ENCODE measurements at places on chromosomes 1 and 21. TPM values are rescaled to one million over a fixed set of nuclear protein-coding genes. Genes with fewer than 3 reads are reported as not detected.

DNA sequence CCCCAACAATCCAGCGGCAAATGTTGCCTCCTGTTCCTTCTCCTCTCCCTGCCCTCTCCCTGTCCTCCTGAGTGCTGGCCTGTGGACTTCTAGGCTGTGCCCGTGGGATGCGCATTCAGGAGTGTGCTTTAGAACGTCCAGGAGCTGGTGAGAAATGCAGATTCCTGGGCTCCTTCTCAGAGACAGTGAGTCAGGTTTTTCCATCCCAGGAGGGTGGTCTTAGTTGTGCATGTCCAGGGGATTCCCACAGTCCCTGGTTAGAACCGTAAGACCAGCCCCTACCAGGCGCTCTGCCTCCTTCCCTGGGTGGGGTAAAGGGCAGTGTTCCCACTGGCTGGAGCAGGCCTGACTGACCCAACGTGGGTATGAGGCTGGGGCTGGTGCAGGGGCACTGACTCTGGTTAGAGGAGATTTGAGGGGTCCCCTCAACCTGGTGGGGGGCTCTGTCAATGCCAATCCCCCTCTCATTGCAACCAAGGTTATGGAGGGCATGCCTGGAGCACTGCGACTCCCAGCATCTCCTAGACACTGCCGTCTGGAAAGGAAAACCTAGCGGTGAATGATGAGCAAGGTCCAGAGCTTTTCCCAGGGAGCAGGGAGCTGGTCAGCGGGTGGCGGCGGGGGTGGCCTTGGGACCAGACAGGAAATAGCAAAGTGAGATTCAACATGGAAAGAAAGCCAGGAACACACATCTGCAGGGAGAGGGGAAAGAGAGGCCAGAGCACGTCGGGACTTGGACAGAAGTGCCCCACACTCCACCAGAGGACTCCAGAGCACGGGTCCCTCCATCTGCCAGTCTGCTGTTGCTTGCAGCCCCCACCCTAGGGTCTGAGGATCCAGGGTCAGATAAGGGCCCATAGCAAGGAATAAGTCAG lies 38.5 kb downstream of the HSPG2 start:
- no peaks in the 10 kb centered on the region for H3K27me3 ChIP-seq
- DNase-seq, result no peak
- H3K4me1 ChIP-seq, result peaks cover 31% of the 10 kb centered on the region
- H3K36me3 ChIP-seq, result peaks cover 62% of the 10 kb centered on the region
- H3K4me3 ChIP-seq, result no peak overlapping the region
- no peak overlapping the region for H3K27ac ChIP-seq

- no peak overlapping the region for H3K4me3 ChIP-seq
- H3K4me1 ChIP-seq, result no peaks in the 10 kb centered on the region
- no peak for DNase-seq
- no peaks in the 10 kb centered on the region for H3K27me3 ChIP-seq
These were observed 262.3 kb downstream of the LRRC40 start for GRCh38 chr1:69943030-69943429.

- DNase-seq, result no peak
- no peaks in the 10 kb centered on the region for H3K27me3 ChIP-seq
- H3K36me3 ChIP-seq, result peaks cover 3% of the 10 kb centered on the region
- no peak overlapping the region for H3K4me3 ChIP-seq
These were observed 53.4 kb downstream of the PKN2 start for GRCh38 chr1:88737338-88737927.

The TMEM269 gene
- not detected for total RNA-seq

DNA sequence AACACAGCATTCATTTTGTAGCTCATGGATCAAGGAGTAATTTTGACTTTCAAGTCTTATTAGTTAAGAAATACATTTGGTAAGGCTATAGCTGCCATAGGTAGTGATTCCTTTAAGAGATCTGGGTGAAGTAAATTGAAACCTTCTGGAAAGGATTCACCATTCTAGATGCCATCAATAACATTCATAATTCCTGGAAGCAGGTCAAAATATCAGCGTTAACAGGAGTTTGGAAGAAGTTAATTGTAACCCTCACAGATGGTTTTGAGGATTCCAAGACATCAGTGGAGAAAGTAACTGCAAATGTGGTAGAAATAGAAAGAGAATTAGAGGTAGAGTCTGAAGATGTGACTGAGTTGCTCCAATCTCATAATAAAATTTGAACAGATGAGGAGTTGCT lies 216.6 kb downstream of the GREM2 start:
- DNase-seq, result no peak
- H3K27me3 ChIP-seq, result no peaks in the 10 kb centered on the region
- H3K36me3 ChIP-seq, result no peaks in the 10 kb centered on the region
- H3K27ac ChIP-seq, result no peak overlapping the region
- peaks cover 7% of the 10 kb centered on the region for H3K4me1 ChIP-seq

The AJAP1 gene
- not detected for total RNA-seq

The ETV3L gene
- not detected for total RNA-seq

DNA sequence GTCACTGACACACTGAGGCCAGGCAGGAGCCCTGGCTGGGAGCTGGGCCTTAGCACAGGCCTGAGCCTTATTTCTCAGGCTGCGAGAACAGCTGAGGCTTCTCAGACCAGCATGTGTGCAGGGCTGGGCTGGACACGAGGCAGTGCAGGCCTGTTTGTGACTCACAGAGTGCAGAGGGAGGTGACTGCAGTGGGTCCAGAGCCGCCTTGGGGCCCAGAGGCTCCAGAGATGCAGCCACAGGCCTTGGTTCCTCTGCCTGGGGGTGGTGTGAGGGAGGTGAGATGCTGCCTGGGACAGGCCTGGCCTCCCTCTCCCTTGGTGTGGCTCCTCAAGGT lies 61.2 kb upstream of the ETV3 start:
- DNase-seq, result peak; percentile 38
- H3K4me1 ChIP-seq, result peaks cover 4% of the 10 kb centered on the region
- no peaks in the 10 kb centered on the region for H3K36me3 ChIP-seq

The TNNT2 gene
- not detected for total RNA-seq

The WNT2B gene
- total RNA-seq, result 8.7 TPM

GRCh38 chr1:187229496-187229895 lies 400.7 kb downstream of the PLA2G4A start:
- H3K27ac ChIP-seq, result no peak overlapping the region
- no peak for DNase-seq
- no peaks in the 10 kb centered on the region for H3K27me3 ChIP-seq
- no peaks in the 10 kb centered on the region for H3K36me3 ChIP-seq
- H3K4me3 ChIP-seq, result no peak overlapping the region
- no peaks in the 10 kb centered on the region for H3K4me1 ChIP-seq

- no peak for DNase-seq
- no peaks in the 10 kb centered on the region for H3K27me3 ChIP-seq
- H3K4me3 ChIP-seq, result no peak overlapping the region
- no peak overlapping the region for H3K27ac ChIP-seq
- peaks cover 13% of the 10 kb centered on the region for H3K4me1 ChIP-seq
These were observed 28.0 kb downstream of the B3GALT5 start for GRCh38 chr21:39640754-39641153.

DNA sequence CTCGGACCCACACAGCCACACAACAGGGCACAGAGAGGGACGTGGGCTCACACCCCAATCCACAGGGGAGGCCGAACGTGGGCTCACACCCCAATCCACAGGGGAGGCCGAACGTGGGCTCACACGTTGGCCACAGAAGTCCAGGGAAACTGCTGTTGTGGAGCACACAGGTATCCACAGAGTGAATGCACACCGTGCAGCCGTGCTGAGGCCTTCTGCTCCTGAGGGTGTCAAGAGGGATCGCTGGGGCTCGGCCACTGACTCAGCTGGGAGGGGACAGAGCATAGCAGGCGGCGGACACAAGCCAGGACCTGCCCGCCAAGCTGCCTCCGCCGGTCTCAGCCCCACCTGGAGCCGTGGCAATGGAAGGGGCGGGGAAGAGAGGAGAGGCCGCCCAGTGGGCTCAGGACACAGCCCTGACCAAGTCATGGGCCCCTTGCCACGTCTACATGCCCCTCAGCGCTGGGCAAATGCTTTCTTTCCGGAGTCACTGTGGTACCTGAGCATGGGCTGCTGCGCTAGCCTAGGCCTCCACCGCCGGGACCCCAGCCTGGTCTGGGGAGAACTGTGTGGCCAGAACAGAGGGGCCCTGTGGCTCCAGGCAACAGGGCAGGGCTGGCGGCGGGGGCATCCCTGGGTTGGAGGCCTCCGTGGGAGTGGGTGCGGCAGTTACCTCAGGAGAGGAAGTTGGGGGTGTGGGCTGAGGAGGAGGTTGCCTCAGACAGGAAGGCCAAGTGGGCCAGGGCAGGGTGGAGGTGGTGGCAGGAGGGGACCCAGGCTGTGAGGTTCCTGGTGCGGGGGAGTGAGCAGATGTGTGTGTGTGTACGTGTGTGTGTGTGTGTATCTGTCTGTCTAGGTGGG lies 1.2 kb downstream of the SYTL1 start:
- no peak overlapping the region for H3K4me3 ChIP-seq
- H3K27me3 ChIP-seq, result no peaks in the 10 kb centered on the region
- H3K36me3 ChIP-seq, result peaks cover 8% of the 10 kb centered on the region
- H3K27ac ChIP-seq, result no peak overlapping the region
- no peak for DNase-seq
- peaks cover 31% of the 10 kb centered on the region for H3K4me1 ChIP-seq

The CATSPERE gene
- not detected for total RNA-seq

The FCRLB gene
- 2.7 TPM for total RNA-seq

- no peaks in the 10 kb centered on the region for H3K27me3 ChIP-seq
- H3K27ac ChIP-seq, result no peak overlapping the region
- DNase-seq, result no peak
- no peak overlapping the region for H3K4me3 ChIP-seq
These were observed 37.9 kb downstream of the LRRIQ3 start for GRCh38 chr1:74160046-74160445.

The SPATA45 gene
- not detected for total RNA-seq

GRCh38 chr1:182147136-182147820 lies 85.8 kb upstream of the ZNF648 start:
- H3K4me3 ChIP-seq, result no peak overlapping the region
- H3K27me3 ChIP-seq, result no peaks in the 10 kb centered on the region
- no peak for DNase-seq
- H3K27ac ChIP-seq, result no peak overlapping the region

DNA sequence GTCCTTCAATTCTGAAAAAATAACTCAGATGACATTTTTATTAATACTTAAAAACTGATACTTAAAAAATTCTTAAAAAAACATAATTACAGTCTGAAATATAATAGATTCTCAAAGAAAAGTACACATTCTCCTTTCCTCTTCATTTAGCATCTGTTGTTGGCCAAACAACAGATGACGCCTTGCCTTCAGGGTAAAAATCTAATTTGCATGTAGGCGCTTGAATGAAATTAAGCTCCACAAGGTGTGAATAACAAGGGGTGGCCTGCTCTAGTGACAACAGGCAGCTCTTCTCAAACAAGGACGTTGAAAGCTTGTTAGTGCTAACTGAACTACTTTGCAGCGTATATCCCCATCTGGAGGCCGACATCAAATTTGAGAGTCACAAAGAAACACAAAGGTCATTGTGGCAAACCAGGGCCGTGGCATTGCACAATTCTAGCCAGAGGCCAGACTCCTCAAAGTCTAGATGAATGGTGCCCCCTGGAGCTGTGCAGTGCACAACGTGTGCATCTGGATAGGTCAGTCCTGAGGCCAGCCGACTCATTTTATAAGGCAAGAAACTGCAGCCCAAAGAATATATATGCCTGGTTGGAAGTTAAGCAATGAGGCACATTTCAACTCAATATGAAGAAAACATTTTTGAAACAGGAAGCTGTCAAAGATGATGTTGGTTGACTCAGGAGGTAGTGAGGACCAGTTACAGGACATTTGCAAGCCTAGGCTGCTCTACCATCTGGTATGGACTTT lies 459.2 kb upstream of the RUNX1 start:
- H3K27ac ChIP-seq, result no peak overlapping the region
- H3K27me3 ChIP-seq, result no peaks in the 10 kb centered on the region
- peaks cover 30% of the 10 kb centered on the region for H3K4me1 ChIP-seq
- peak; percentile 66 for DNase-seq
- H3K36me3 ChIP-seq, result no peaks in the 10 kb centered on the region

The ZNF644 gene
- 46.6 TPM for total RNA-seq

The SELE gene
- total RNA-seq, result 0.21 TPM

- no peak for DNase-seq
- no peaks in the 10 kb centered on the region for H3K4me1 ChIP-seq
- H3K36me3 ChIP-seq, result no peaks in the 10 kb centered on the region
- H3K27ac ChIP-seq, result no peak overlapping the region
- H3K27me3 ChIP-seq, result peaks cover 38% of the 10 kb centered on the region
These were observed 25.7 kb upstream of the PEX10 start for GRCh38 chr1:2438038-2438437.

DNA sequence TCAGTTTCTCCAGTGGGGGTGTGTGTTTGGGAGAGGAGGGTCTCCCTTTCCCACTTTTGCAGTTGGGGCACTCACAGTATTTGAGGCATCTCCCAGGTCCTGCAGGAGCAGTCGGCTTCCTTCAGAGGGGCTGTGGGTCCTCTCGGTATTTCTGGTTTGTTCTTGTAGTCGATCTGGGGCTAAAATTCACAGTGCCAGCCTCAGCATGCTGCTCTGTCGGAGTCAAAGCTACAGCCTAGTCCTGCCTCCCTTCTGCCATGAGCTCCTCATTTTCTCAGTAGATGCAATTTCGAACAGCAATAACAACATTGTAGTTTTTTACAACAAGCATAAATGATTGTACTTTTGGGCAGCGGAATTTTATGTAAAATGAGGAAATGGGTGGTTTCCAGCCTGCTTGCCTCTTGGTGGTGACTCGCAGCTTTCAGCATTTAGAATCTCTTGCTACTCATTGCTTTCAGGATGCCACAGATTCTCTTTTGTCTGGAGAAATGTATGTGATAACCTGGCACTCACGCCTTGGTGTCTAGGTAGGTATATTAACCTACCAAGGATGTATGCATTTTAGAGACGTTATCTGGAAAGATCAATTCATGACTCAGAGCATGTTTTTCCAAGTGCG lies 82.4 kb upstream of the C21orf91 start:
- no peaks in the 10 kb centered on the region for H3K27me3 ChIP-seq
- no peak overlapping the region for H3K4me3 ChIP-seq
- no peaks in the 10 kb centered on the region for H3K36me3 ChIP-seq
- no peak for DNase-seq
- H3K4me1 ChIP-seq, result no peaks in the 10 kb centered on the region

- peaks cover 19% of the 10 kb centered on the region for H3K4me1 ChIP-seq
- H3K27ac ChIP-seq, result no peak overlapping the region
- no peak overlapping the region for H3K4me3 ChIP-seq
- no peaks in the 10 kb centered on the region for H3K27me3 ChIP-seq
These were observed 18.0 kb upstream of the VSIG8 start for GRCh38 chr1:159880430-159880829.

GRCh38 chr1:150985179-150985825 lies 3.2 kb downstream of the ANXA9 start:
- no peaks in the 10 kb centered on the region for H3K4me1 ChIP-seq
- no peaks in the 10 kb centered on the region for H3K36me3 ChIP-seq
- no peak overlapping the region for H3K27ac ChIP-seq
- H3K27me3 ChIP-seq, result no peaks in the 10 kb centered on the region

The ZFP69 gene
- total RNA-seq, result 5.6 TPM

GRCh38 chr1:193525917-193526710 lies 339.7 kb upstream of the B3GALT2 start:
- no peak overlapping the region for H3K4me3 ChIP-seq
- H3K27ac ChIP-seq, result no peak overlapping the region
- no peaks in the 10 kb centered on the region for H3K4me1 ChIP-seq
- DNase-seq, result no peak
- H3K27me3 ChIP-seq, result no peaks in the 10 kb centered on the region
- H3K36me3 ChIP-seq, result no peaks in the 10 kb centered on the region

The TENT5C gene
- total RNA-seq, result 0.53 TPM

All from SJSA1 (cell line).